NCI-H69 (cell line): ENCODE measurements at places on chromosomes 7 and 10.

- DNase-seq: peak; percentile 97
These were observed 7.1 kb downstream of the NEBL start for GRCh38 chr10:20890009-20890408.

DNA sequence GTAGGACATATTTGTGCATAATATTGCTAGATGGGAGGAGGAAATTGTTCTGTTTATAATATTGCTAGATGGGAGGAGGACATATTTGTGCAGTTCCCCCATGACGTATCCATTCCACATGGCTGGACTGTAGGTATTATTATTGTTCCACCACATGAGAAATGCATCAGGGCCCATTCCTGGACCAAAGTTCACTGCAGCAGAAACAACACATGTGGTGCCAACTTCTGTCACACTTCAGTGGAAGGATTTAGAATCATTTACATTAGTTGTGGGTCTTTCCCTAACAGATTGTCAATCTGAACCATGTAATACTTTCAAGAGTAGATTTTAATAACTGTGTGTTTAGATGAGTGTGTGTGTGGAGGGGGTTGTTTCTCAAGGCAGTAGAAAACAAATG lies 32.7 kb upstream of the MACC1 start:
- peak; percentile 60 for DNase-seq

- DNase-seq: peak; percentile 64
These were observed 3.3 kb upstream of the THSD7A start for GRCh38 chr7:11835260-11835659.

DNA sequence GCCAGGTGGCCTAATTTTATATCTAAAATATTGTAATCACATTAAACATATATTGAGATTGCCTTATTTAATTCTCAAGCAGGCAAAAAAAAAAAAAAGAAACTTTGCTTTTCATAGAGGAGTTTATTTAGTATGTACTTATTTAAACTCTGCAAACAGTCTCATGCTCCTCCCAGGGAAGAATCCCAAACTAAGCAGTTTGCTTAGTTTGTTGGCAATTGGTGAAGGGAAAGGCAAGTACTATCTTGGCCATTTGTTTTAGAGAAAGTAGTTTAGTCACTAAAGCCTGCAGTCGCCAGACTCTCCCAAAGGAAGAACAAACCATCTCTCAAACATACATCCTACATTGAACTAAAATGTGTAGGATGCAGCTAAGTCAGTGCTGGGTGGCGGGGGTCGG lies 226.8 kb downstream of the CDC14C start:
- no peak for DNase-seq

GRCh38 chr10:4918236-4918635 lies 45.0 kb upstream of the AKR1C1 start:
- DNase-seq: peak; percentile 44

GRCh38 chr7:137934941-137935883 lies 66.7 kb downstream of the CREB3L2 start:
- no peak for DNase-seq

DNA sequence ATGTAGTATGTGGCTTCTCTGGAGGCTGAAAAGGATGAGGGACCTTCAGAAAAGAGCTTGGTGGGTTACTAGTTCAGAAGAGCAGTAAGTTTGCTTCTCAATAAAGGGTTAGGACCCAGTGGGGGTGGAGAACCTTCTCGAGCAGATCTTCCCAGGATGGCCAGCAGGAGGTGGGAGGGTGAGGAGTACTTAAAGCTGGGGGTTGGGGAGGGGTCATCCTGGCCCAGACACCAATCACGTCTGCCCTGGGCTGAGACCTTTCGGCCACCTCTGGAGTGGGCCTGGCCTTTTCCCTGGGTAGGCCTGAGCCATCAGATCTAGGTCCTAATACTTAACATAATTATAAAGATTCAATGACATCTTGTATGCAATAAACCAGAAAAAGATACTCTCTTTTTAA lies 149.0 kb upstream of the TCF7L2 start:
- no peak for DNase-seq

DNA sequence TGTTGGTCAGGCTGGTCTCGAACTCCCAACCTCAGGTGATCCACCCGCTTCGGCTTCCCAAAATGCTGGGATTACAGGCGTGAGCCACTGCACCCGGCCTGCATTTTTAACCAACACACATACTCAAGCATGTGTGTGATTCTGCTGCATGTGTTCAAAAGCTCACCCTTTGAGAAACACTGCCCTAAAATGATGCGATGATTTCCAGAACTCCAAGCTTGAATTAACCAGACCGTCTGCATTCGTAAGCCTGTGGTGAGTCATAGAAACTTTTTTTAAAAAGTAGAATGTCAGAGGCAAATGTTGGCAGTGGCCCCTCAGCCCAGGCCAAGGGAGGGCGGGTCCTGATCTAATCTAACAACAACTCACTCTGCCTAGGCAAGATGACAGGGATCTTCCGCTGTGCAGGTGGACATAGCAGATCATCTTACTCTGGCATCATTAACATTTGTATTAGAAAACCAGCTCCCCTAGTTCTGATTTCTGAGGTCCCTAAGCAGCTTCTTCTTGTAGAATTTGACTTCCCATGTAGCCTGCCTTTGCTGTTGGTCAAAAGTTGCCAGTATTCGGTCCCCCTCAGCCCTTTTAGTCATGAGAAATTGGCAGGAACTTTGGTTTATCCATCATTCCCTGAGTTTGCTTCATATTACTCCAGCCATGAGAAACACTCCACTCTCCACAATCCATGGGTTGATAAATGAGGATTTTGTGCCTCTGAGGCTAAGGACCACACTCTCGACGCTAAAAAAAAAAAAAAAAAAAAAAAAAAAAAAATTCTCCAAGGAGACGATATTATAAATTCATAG lies 190.4 kb downstream of the SKIDA1 start:
- DNase-seq: no peak

GRCh38 chr10:7544203-7544602 lies 122.6 kb downstream of the ITIH5 start:
- DNase-seq: no peak

DNA sequence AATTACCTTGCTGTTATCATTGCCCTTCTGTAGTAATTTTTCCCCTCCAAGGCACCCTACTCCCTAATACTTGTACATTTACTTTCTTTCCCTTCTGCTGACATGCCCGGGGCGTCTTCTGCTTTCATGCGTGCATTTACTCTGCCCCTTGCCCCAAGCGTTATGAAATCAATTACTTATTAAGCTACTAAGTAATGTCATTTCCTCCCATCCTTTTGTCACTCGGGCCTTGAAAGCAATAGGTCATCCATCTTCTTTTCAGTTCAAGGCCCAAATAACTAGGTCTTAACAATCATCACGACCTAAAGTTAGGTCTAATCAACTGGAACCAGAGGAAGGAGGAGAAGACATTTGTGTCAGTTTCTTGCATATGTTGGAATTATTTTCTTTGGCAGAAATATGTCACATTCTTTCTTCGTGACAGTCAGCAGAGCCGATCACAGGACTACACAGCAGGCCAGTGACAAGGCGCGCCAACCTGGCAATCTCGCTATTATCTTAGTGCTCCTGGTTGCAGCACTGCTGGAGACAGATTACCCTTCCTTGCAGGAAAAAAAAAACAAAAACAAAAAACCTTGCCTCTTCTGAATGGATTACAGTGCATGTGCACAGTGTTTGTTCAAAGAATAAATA lies 179.2 kb downstream of the RELN start:
- peak; percentile 64 for DNase-seq

GRCh38 chr10:47340608-47341170 lies 7.5 kb upstream of the RBP3 start:
- DNase-seq: peak; percentile 9

DNA sequence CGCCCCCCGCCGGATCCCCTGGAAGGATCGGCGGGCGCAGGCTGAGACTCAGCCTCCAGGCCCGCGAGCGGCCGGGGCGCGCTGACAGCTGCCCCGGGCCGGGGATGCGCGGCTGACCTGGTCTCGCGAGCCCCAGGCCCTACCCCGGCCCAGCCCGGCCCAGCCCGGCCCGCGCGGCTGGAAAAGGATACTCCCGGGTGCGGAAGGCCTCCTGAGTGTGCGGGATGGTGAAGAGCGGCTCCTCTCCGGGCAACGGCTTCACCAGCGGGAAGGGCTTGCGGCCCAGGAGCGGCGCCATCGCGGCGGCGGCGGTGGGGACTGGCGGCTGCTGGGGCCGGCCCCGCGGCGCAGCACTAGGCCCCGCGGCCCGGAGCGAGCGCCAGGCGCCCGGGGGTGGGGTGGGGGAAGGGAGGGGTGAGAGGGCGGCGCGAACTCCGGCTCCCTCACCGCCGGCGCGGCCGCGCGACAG lies 423 bp downstream of the BAZ1B start:
- DNase-seq: peak; percentile 96

GRCh38 chr7:116671681-116672595 lies at the start of gene MET:
TSS of gene MET (plus strand) at chr7:116672196. CDS start at chr7:116699085, 26,889 bp downstream.
- peak; percentile 93 for DNase-seq

DNA sequence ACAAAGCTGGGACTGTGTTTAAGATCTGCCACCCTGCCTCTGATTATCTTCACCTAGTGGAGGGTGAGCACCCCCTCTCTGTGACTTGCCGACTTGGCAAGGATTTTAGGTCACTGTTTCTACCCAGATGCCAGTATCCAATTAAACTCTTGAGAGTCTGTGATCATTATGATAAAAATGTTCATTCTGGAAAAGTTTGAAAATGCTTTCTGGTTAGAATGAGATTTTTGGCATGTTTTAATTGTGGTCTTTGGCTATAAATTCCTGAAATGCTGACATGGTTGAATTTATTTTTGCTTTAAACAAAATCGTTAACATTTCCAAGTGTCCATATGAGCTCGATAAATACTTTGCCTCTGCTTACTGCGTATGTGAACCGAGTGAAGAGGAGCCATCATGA lies 221.4 kb downstream of the BICC1 start:
- peak; percentile 3 for DNase-seq

DNA sequence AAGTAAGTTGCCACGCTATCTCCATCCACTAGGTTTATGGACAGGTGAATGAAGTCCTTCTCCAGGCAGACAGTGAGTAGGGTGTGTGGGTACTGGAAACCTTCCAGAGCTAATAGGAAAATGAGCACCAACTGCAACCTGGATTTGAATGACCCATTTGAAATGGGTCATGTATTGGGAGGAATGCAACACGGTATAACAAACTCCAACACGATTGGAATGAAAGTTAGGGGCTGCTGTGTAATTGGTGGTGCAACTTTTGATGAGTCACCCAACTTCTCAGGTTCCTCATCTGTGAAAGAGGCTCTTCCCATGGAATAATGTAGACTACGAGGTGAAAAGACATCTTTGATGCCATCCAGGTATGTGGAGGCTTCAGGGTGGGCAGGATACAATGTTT lies 241.4 kb upstream of the PODXL start:
- no peak for DNase-seq

- DNase-seq: no peak
These were observed 18.5 kb upstream of the PRRT4 start for GRCh38 chr7:128379900-128380479.

GRCh38 chr7:48183370-48183743 lies 12.1 kb downstream of the ABCA13 start:
- peak; percentile 80 for DNase-seq

DNA sequence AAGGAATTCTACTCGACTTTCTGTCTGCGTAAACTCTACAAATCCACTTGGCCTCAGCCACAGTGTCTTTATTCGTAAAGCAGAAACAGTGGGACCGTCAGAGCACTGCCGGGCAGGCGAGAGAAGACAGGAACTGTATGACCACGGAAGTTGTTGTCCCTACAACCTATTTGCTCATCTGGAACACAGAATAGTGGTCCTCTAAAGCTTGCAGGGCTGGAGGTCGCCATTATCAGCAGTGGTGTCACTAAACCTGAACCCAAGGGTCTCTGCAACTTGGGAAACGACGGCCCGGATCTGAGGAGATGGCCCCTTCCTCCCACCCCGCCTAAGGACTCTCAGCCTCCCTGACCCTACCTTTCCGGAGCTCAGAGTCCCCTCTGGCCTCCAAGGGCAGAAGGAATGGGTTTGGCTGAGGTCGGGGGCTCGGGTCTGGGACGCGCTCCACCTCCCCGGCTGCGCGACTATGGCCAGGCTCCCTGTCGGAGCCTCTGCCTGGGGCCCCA lies 442 bp downstream of the STYXL1 start:
- DNase-seq: peak; percentile 48

- no peak for DNase-seq
These were observed 17.6 kb downstream of the ARMH3 start for GRCh38 chr10:102038410-102038809.

- DNase-seq: peak; percentile 35
These were observed 38.5 kb downstream of the GRID1 start for GRCh38 chr10:86327954-86328725.

DNA sequence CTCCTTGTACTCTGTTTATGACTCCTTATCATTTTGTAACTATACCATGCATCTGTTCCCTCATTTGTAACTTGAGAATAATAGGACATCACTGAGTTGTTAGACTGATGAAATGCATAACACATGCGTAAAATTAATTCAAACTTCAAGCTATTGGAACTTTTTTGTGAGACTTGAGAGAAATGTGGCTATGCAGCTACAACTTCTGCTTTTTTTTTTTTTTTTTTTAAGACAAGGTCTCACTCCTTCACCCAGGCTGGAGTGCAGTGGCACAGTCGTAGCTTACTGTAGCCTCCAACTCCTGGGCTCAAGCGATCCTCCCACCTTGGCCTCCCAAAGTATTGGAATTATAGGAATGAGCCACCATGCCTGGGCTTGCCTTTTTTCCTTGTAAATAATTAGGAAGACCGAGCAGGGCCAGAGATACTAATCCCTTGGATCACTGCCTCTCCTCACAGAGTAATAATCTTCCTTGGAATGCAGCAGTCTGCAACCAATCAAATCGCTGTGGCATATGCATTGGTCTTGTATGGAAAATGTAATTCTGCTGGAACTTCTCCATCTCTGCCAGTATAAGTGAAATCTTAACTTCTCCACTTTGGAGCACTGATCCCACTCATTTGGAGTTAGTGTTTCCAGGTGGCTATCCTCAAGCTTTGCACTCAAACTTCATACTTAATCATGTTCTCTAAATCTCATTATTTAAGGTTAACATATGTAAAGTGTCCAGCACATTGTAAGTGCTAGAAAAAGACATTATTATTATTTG lies 2.0 kb upstream of the PANK1 start:
- no peak for DNase-seq

DNA sequence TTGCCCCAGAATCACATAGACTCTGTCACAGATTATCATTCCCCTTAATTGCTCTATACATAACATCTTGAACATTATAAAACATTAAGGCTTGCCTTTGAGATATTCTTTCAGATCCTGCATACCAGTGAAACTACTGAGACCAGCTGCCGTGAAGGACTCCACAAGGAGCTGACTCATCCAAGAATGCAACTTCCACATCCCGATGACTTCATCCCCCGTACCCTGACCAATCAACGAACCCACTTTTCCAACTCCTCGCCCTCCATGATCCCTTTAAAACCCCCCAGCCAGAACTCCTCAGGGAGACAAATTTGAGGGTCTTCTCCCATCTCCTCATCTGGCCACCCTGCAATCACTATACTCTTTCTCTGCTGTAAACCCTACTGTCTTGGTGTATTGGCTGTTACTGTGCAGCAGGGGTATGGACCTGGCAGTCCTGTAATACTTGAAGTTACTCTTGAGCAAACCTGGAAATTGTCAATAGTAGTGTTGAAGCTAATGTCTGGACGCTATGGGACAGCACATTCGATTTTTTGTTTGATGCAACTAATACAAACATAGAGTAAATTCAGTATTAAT lies 49.8 kb downstream of the HTR5A start:
- DNase-seq: no peak

DNA sequence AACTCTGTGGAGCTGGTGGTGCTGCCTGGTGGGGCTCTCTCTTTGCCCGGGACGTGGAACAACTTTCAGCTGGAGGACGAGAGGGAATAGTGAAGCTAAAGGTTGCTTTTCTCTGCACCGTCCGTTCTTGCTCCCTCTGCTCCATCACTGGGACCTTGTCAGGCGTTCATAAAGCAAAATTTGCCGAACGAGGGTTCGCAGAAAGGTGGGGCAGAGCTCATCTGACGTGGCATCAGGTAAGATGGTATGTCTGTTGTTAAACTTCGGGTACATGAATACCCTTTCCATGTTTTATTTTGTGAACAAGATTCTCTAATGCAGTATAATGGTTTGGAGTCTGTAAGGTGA lies 416 bp downstream of the BBS9 start:
- peak; percentile 49 for DNase-seq
